ENCODE measurements at places on chromosomes 5 and 9.

DNA sequence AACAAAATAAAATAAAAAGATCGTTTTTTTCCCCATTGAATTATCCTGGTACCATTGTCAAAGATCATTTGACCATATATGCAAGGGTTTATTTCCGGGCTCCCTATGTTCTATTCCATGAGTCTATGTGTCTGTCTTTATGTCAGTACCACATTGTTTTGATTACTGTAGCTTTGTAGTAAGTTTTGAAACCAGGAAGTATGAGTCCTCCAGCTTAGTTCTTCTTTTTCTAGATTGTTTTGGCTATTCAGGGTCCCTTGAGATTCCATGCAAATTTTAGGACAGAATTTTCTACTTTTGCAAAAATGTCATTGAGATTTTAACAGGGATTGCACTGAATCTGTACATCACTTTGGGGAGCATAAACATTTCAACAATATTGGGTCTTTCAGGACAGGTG is 18.7 kb upstream of the EEIG1 start:
- DNase-seq: no peak

DNA sequence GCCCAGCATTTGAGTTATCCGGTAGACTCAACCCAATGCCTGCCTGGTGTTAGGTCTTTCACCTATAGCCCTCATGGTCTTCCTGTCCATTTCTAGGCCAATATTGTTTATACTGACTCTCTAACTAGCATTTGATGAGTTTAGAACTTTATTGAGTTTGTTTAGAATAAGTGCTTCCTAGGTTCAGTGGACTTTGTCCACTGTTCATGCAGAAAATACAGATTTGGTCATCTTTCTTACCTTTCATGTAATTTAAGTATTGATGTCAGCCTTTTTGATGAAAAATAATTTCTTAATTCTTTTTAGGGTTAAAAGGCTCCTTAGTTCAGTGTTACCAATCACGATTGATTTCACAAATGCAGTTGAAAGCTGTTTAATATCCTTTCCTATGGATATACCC is 22.0 kb downstream of the CYSTM1 start:
- no peak for DNase-seq

DNA sequence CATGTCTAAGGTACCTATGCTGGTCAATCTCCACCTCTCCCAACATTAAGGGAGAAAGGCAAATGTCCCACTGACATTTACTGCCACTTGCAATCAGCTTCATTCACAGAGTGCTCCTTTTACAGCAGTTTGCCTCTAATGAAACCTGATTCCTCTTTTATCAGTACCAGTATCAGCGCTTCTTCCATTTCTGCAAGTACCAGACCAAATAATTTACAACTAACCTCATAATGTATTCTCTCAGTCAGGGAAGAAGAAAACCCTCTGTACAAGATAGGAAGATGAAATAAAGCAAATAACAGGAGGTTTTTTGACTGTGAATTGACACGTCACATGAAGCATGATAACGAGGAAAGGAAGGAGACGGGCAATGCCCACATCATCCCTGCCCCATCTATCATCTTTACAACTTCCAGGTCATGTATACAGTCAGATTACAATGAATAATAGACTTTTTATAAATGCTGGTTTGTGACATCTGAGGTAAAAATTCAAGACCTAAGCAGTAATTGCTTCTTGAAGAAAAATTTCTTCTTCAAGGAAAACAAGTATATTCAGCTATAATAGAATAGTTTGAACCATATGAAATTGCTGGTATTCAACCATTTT is 21.9 kb downstream of the ABITRAM start:
- no peak for DNase-seq

DNA sequence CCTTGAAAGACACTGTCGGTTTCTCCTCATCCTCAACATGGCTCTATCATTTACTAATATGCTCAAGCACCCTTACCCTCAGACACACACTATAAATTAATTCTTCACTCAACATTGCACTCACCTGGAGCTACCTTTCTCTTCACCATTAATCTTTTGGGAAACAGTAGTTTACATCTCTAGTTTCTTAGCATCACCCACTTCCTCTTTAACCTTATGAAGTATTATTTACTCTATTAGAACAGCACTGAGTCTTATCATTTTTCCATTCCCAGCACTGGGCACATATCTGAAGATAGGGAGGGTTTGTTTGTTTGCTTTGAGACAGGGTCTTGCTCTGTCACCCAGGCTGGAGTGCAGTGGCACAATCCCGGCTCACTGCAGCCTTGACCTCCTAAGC is 213.5 kb downstream of the SMARCA2 start:
- no peak for DNase-seq

- no peak for DNase-seq
These were observed 62.8 kb upstream of the IL33 start for GRCh38 chr9:6152788-6153187.

DNA sequence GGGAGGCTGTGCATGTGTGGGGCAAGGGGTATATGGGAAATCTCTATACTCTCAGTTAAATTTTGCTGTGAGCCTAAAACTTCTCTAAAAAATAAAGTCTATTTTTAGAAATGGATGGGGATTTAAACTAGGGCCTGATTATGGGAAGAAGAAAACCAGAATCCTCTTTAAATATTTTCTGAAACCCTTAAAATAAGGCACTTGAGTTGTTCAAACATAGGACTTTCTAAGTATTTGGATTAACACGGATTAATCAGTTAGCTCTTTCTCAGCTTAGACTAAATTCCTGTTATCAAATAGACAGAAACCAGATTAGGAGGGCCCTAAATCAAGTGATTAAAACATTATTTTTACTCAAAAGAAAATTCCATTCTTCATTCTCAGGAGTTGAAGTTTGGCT is 438.4 kb downstream of the EFNA5 start:
- DNase-seq: no peak

- DNase-seq: no peak
These were observed 211.0 kb downstream of the SEC61B start for GRCh38 chr9:99433095-99433494.

GRCh38 chr5:38695021-38695958 is 138.8 kb upstream of the LIFR start:
- DNase-seq: no peak

DNA sequence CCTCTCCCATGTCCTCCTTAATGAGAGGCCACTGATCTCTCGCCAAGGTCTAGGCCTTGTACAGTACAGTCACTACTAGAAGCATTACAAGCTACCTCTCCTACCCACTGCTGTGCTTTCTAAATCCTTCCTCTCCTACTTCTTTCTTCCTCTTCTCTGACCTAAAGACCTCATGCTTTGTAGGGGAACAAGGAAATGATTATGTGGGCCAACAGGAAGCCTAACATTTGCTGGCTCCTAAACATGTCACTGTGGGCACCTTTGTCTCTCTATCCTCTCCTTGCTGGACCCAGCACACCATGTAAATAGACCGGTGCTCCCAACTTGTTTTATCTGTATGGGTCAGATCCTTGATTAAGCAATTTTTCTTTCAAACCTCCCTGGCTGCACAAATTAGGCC is 16.7 kb downstream of the SLC28A3 start:
- DNase-seq: no peak

GRCh38 chr9:87422999-87423398 is 74.7 kb upstream of the DAPK1 start:
- no peak for DNase-seq

DNA sequence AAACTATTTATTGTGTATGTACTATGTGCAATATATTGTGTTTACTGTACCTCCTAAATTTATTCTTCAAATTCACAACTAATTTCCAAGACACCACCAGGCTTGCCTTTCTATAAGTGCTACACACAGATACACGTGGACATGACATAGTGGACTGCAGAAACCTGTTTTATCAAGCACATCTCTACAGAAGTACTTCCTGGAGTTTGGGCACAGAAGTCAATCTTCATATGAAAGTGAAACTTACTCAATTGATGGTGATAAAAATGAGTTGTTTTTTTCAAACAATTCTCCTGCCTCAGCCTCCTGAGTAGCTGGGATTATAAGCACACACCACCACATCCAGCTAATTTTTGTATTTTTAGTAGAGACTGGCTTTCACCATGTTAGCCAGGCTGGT is 57.6 kb downstream of the NLN start:
- no peak for DNase-seq

DNA sequence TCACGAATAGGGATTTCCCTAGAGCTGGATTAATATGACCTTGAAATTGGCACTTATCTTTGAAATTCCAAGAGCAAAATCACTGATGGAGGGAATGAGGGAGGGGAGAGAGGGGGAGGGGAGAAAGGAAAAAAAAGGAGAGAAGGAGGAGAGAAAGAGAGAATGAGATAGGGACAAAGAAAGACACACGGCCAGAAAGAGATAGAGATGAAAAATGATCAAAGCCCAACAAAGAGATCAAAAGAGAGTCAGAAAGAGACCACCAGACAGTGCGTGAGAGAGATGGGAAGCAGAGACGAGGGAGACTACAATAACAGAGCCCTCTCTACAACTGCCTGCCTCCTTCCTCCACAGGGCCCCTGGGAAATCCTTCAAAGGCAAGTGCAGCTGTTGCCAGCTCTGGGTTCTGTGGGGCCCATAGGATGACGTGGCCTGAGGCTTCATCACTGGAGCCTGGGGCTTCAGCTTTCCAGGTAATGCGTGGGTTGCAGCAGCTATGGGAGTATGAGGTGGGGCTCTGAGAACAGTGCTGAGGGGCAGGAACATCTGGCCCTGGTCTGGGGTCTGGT is 58.3 kb upstream of the SHB start:
- DNase-seq: no peak

DNA sequence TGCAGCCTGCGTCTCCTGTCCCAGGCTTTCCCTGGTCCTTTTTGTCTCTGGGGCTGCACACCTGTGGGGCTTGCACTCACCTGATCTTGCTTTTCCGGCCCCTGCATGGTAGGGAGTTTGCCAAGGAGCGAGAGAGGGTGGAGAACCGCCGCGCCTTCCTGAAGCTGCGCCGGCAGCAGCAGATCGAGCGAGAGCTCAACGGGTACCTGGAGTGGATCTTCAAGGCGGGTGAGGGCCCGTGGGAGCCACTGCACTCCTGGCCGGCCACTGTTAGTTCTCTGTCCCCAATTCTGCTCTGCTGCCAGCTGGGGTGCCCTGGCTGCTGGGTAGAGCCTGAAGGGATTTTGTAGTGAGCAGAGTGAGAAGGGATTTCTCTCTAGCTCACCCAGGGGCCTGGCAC is 78.0 kb downstream of the CACNA1B start:
- no peak for DNase-seq

GRCh38 chr9:12814877-12815237 is 40.0 kb downstream of the LURAP1L start:
- DNase-seq: no peak

DNA sequence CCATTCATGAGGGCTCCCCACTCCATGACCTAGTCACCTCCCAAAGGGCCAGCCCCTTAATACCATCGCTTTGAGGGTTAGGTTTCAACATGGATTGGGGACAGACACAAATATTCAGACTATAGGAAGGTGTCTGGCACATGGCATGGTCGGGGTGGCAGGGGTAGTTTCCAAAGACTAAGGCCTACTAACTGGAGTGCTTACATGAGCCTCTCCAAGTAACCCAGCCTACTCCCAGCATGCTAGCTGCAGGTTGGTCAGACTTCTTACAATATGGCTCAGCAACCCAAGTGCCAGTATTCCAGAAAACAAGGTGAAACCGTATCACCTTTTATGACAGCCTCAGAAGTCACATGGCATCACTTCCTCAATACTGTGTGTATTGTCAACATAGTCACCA is 19.9 kb upstream of the OTULINL start:
- DNase-seq: no peak

DNA sequence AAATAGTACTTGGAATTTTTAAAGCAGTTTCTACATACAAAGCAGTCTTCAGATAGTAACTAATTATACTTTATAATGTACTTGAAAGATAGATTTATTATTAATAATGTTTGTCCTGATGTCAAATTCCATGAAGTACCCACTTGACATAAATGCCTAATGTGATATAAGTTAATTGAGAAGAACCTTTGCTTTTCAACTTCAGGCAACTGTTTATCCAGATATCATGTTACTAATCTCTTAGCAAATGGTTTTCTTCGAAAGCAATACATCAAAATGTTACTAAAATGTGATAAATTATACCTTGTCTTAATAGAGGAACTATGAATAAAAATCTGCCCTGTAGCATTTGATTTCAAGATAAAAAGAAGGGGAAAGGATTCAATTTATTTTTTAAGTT is 146.8 kb upstream of the FBXL17 start:
- no peak for DNase-seq

- DNase-seq: no peak
These were observed 424.5 kb downstream of the DMAC1 start for GRCh38 chr9:7375013-7375511.

DNA sequence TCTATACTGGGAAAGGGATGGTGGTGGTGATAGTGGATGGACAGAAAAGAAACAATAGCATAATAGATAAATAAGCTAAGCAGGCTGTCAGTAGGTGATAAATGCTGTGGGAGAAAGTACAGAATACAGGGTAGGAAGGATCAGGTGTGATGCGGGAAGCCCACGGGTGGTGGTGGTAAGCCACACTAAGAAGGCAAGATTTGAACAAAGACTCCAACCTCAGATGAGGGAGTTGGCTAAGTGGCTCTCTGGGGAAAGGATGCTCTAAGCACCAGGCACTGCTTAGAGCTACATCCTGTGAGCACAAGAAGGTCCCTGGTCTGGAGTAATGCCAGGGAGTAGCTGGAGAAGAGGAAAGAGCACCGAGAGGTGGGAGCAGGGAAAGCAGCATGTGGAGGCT is 151.6 kb upstream of the KLF9 start:
- DNase-seq: no peak

DNA sequence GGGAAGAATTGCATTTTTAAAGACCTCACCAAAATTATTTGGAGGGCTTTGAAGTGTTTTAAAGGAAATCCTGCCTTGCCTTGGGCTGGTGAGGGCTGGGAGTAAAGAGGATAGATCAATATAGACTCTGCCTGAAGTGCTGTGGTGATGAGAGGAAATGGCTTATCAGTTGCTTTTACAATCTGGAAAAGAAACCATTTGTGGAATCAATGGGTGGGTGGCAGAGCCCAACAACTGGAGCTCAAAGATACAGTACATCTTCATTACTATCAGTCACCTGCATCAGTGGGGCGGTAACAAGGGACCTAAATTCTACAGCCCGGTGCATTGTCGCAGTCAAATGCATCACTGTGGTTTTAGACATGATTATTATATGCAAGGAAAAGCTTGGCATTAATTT is 41.5 kb upstream of the HMHB1 start:
- DNase-seq: no peak

- DNase-seq: no peak
These were observed 3.1 kb upstream of the RPL37 start for GRCh38 chr5:40838086-40838485.

GRCh38 chr9:137301081-137301947 is 757 bp downstream of the NRARP start:
- no peak for DNase-seq

- no peak for DNase-seq
These were observed 847 bp upstream of the GABRB2 start for GRCh38 chr5:161547406-161547737.

DNA sequence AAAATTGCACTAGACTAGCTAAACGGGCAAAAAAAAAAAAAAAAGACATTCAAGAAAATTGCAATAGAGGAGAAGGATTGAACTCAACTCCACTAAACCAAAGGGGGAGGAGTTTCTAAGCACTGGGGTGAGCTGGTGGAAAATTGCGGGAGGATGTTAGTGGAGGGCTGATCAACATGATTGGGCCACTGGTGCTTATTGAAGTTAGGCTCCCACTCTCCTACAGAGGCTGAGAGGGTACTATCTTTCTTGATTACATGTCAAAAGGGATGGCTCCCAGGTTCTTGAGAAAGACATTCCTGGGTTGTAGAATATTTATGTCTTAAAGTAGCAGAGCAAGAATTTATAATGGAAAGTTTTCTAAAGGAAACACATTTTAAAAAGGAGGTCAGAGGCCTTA is 38.0 kb downstream of the CAMK4 start:
- no peak for DNase-seq

Data from SK-N-MC (cell line).